ENCODE measurements at places on chromosomes 5 and 9.

DNA sequence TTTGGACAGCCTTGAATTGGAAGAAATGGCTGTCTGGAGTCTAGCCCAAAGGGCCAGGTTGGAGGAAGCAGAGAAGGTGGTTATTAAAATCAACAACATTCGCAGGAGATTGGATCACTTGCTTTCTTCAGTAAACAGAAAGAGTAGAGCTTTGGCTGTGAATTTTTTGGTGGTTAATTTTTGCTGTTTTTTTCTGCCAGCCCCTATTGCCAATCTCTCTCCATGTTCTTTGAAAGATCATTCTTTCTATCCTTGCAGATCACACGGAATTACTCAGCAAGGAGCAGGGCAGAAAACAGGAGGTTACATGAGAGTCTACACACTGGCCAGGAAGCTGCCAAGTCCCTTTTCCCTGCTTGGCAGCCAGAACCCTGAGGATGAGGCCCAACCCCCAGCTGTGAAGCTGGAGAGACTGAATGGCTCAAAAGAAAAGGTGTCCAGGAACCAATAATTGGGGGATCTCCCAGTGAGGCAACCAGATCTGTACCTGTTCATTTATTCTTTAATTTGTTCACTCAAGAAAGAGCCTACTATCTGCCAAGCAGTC is 13.0 kb downstream of the GLRX start:
- DNase-seq: no peak

GRCh38 chr5:53302529-53302928 is 177.9 kb upstream of the FST start:
- DNase-seq: no peak

DNA sequence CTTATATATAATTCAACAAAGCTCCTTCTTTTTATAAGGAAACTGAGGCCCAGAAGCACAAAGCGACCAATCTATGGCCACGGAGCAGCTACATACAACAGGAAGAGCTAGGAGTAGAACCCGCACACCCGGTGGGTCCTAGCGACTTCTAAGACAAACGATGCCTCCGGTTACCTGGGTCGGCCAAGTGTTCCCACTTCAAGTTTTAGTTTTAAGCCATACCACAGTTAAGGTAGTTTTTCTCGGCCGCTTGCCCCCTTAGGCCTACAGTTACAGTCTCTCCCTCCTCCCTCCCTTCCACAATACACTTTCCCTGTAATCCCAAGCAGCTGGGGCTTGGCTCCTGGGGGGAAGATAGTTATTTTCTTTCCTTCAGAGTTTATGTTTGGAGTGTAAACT is 533 bp downstream of the SREK1IP1 start:
- peak; percentile 9 for DNase-seq

DNA sequence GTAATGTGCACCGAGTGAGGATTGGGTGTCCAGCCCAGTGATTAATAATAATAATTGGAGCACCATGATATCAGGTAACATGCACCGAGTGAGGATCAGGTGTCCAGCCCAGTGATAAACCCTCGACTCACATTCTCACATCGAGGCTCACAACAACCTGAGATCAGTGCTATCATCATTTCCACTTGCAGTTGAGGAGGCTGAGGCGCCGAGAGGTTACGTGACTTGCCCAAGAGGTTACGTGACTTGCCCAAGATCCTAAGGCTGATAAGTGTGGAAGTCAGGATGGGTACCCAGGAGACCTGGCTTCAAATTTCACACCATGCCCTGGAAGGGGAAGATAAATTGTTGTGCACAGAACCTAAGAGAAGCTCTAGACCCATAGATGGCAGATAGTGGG is 189.4 kb downstream of the MED10 start:
- DNase-seq: no peak

DNA sequence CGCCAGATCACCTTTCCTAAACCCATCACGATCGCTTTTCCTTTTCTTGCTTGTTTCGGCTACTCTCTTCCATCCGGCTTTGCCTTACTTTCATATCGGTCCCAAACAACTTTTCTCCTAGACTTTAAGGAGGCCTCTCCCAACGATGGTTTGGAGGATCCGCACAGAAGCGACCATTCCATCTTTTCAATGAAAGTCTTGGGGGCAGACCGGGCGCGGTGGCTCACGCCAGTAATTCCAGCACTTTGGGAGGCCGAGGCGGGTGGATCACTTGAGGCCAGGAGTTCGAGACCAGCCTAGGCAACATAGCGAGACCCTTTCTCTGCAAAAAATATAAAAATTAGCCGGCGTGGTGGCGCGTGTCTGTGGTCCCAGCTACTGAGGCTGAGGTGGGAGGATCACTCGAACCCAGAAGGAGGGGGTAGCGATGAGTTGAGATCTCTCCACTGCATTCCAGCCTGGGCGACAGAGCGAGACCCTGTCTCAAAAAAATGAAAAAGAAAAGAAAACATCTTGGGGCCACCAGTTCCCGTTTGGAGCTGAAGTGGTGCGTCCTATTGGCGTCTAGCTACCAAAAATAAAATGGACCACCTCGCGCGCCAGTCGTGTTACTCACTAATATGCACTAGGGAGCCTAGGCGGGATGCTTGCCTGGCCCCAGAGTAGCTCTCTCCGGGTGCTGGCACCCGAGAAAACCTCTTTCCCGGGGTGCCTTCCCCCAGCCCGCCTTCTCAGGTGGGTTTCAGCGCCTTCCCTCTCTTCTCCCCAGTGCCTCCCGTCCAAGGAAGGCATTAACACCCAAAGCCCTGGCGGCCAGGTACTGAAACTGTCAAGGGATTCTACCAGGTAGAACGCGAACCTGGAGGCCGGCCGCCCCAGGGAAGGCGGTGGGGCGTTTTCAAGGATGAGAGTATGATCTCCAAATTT is 800 bp upstream of the AP3B1 start:
- DNase-seq: no peak

DNA sequence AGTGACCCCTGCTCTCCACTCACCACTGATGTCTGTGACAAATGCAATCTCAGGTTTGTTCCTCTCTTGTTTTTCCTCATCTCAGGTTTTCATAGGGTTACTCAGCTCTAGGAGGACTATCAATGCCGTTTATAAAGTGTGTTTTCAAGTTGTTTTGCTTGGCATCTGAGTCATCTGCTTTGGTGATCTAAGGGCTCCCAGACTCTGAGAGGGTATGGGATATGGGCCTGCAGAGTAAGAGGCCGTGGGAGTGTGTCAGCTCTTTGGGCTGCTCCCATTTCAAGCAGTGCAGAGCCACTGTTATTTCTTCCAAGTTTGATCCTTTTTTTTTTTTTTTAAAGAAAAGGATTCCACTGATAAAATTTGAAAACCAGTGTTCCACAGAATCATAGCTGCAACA is 46.3 kb downstream of the NNT start:
- DNase-seq: no peak

- no peak for DNase-seq
Measured at GRCh38 chr9:129310666-129311350, 132.7 kb upstream of the IER5L start.

- no peak for DNase-seq
Measured at GRCh38 chr9:38026021-38026809, 42.8 kb downstream of the SHB start.

DNA sequence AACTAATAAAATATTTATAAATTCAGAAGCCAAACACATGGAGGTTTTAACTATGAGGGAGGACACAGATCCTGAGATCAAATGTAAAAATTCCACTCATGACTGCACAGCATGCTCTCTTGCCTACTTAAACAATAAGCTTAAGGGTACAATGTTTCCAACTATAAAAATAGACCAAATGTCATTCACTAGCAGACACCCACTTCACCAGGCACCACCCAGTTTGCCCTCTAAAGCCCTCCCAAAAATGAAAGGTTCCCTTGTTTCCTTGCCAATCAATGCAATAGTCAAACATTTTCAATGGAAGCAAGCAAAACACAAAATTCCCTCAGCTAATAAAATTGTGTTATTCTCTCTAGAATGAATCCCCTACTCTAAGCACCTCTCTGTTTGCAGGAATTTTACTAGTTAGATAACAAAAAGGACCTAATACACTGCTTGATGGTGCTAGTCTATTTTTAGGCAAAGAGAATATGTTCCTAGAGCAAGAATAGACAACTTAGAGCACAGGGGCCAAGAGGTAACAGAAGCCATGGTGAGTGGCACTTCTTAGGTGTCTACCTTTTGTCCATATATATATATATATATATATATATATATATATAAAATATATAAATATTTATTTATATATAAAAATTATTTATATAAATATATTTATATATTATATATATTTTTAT is 135.3 kb downstream of the HOMER1 start:
- DNase-seq: no peak

DNA sequence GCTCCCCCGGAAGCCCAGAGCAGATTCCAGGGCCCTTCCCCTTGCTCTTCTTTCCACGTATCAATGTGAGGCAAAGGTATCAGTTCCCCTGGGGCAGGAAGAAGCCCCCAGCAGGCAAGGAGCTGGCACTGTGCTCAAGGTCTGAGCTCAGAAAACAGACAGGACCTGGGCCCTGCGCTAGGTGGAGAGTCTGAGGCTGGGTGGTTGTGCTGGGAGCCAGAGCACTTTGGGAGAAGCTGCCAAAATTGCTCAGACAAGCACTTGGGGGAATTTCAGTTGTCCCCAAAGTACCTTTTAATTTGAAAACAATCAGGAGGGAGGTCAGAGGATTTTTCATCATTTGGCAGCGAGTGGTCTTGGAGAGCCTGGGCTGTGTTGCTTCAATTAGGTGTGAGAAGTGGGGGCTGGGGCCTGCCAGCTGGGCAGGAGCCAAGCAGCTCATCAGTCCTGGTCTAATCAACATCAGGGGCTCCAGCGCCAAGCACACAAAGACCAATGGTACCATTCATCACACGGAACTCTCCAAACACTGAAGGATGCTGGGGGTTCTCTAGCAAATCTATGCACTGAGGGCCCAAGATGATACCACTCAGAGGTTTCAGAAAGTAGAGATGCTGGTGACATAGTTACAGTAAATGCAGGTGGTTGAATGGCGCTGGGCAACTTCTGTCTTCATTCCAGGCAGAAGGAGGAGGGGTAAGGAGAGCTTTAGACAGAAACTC is 176.5 kb downstream of the SNX18 start:
- DNase-seq: no peak

GRCh38 chr5:40570408-40571129 is 109.1 kb upstream of the PTGER4 start:
- no peak for DNase-seq

DNA sequence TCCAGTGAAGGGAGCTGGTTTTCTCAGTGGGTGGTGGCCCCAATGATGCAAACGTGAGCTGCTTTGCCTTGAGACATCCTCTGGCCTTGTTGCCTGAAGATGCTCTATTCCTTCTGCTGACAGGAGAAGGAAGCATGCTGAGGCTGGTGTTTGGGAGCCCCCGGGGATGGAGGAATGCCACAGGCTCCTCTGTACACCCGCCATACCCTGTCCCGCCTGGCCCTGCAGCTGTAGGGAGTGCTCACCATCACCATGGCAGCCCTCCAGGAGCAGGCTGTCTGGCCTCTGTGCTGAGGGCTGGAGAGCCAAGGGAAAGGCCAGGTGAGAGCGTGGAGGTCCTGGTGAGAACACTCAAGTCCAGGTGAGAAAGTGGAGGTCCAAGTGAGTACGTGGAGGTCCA is 134.4 kb downstream of the MRPL36 start:
- no peak for DNase-seq

- DNase-seq: no peak
Measured at GRCh38 chr9:14561929-14562405, 131.3 kb downstream of the ZDHHC21 start.

DNA sequence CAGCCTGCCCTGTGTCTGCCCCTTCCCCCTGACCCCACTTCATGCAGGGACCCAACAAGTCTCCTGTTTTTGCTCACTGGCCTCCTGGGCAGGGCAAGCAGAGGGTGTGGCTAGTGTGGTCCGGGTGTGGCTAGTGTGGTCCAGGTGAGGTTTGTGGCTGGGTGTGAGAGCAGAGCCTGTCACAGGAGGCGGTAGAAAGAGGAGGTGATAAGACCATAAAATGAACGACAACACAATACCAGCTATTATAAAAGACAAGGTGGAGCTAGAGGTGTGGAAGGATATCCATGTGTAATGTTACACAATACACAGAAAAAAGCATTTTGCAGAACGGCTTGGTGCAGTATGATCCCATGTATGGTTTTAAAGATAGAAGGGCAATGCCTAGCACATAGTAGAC is 23.3 kb downstream of the SPRY4 start:
- no peak for DNase-seq

GRCh38 chr5:56346044-56346710 is 113.0 kb upstream of the ANKRD55 start:
- no peak for DNase-seq

- DNase-seq: no peak
Measured at GRCh38 chr5:66169534-66169933, 25.4 kb downstream of the SREK1 start.

DNA sequence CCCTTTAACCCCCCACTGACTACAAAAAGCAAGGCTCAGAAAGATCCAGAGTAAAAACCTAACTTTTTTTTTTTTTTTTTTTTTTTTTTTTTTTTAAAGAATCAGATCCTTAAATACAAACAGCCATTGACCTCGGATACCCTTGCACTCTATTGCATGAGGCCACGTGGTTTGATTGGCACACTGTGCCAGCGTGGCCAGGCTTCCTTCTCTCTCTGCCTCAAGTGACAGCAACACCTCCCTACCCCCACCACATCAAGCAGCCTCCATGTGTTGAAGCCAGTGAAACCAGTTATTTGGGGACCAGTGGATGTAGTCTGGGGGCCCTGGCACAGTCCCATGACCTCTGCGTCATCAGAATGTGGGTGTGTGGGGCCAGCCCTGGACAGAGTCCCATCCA is 71.4 kb downstream of the OTULIN start:
- no peak for DNase-seq

DNA sequence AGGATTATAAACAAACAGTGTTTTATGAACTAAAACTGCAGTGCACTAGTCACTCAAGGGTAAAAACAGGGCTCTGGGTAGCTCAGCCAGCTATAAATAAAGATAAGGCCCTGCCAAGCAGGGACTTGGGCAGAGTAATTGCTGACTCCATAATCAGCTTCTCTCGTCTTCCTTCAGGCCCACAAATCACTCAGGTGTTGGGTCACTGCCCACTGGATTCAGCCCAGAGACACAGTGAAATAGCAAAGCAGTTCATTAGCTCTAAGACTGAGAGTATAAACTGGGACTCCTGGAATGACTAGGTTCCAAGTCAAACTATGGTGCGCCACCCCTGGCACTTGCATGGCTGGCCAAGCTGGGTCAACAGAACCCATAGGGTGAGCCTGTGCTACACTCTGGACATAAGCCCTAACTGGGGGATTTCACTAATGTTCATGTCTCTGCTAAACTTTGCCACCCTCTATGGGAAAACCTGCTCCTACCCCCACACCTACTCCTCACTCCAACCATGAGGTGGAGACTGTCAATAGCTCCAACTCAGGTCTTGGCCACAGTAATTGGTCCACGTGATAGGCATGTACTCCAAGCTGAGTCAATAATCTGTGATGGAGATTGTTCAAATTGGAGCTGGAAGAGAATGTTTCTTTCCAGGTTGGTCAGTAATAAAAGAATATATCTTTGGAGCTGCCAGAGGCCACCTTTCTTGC is 158.5 kb downstream of the SLIT3 start:
- no peak for DNase-seq

DNA sequence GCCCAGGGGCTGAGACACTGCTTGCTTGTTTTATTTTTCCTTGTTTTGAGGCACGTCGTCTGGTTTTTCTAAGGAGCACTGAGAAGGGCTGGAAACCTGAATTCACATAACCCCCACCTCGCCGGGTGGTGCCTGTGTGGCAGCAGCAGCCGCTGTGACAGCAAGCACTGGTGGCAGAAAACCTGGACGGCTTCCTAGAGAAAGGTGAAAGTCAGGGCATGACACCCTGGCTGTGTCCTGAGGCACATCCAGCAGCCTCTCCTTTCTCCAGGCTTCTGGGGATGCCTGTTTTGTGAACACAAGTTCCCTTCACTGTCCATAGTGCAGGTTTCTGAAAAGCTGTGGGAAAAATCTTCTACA is 29.2 kb downstream of the MRPL36 start:
- DNase-seq: no peak
